Fibroblast of lung (primary cell): ENCODE measurements at places on chromosomes 1 and 21.
A peak's percentile ranks its signal among the peaks of the same experiment; 100 is the strongest.

DNA sequence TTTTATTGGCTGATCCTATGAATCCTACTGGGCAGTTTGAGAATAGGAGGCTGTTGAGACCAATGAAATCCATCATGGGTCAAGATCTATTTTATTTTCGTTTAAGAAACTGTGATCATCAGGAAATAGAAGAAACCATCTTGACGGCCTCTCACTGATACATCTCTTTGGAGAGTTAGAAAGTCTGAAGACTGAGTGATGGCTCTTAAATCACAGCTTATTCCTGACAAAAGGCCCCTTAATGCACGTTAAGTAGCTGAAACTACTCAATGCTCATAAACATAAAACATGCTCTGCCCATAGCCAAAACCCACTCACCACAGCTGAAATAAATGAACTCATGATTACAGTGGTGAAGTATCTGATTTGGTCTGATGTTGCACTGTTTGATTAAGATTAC is 784.5 kb upstream of the NEGR1 start:
- no peak for DNase-seq

DNA sequence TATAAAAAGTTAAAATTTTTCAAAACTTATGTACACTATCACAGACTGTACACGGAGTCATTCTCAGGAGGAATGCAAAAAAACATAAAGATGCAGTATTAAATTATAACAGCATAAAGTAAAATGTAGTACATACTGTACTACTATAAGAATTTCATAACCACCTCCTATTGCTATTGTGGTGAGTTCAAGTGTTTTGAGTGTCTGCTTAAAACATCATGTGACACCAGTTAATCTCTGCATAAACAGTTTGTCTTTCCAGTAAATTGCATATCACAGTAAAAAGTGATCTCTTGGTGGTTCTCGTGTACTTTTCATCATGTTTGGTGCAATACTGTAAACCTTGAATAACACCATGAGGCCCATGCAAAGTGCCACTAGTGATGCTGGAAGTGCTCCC is 45.2 kb downstream of the SDCCAG8 start:
- no peak for DNase-seq

DNA sequence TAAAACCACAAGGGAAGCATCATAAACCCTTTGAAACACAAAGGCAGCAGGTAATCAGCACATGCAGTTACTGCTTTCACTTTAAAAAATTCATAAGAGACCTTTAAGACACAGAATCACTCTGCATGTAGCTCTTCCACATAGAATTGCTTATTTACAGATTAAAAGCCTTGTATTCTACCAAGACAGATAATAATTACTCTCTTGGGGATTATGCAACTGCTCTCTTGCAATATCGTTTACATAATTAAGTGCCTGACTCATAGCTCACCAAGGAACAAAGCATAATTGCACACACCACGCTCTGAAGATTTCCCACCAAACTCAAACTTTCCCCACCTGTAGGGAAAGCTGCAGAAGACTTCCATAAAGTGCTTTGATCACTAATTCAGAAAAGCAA is 87.9 kb downstream of the VAV3 start:
- peak; percentile 61 for DNase-seq

DNA sequence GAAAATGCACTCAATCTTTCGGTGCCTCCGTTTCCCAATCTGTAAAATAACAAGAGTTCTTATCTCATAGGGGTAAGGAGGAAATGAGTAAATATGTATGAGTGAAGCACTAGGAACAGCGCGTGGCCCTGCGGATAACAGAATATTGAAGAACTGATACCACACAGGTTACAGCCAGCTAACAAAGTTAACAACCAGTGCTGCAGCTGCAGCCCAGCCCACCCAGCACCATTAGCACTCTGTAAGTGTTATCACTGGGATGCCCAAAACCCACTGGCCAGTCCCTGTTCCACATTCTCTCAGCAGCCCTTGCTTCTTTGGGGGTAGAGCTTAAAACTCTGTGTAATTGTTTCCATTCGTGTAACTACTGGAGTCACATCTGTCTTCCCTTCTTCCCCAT is 89.5 kb downstream of the VWA5B1 start:
- no peak for DNase-seq

DNA sequence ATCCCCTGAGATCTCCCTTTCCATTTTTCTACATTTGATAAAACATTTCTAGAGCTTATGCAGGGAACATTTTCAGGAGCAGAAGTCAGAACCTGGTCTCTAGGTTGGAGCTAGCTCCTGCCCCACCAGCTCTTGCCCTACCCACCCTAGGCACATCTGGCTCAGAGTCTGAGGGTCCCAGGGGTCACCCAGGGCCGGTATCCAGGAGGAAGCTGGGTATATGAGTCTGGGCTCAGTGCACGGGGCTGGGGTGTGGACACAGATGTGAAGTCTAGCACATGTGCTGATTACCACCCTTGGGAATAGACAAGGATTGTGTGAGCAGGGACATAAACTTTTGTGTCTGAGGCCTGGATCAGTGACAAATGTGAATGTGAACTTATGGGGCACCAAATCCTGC is 95.4 kb downstream of the MATN1 start:
- no peak for DNase-seq

DNA sequence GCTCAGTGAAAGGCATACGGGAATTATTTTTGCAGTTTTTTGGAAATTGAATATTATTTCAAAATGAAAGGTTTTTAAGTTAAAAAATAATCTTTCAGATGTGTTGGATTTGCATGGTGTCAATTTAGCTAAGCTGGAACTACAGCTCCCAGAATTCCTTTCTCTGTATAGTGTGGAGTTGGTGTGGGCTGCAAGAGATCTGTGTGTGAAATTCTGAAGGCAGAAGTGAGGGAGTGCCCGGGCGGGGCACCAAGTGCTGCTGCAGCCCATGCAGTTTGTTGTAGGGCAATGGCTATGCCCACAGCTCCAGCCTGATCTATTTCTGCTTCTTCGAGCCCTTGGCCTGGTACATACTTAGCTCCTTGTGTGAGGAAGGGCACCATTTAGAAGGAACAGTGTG is 60.5 kb upstream of the CSF1 start:
- DNase-seq: no peak

GRCh38 chr1:6134741-6135510 is 45.2 kb downstream of the CHD5 start:
- DNase-seq: no peak

DNA sequence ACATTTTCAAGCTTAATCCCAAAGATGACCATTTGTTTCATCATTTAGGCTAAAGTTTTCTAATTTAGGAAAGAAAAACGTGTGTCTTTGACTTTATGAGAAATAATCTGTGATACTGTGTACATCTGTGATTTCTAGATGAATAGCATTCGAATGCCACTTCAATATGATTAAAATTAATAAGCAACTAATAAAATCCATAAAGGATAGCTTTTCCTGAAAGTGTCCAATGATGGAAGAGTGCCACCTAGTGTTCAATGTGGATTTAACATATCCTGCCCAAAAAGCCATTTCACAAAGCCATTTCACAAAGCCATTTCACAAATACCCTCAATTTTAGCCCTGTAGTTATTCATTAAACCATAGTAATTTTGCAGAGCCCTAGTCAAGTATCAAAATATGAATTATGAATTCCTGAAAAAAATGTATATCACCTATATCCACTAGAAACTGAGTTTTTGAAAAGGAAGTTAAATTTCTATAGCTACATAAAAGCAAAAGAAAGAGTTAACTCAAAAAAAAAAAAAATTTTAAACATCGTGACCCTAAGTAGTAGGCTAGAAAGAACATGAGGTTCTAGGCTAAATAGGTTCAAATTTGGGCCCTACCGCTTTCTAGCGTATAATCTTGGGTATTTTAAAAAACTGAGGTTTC is 19.1 kb downstream of the NME7 start:
- peak; percentile 79 for DNase-seq

DNA sequence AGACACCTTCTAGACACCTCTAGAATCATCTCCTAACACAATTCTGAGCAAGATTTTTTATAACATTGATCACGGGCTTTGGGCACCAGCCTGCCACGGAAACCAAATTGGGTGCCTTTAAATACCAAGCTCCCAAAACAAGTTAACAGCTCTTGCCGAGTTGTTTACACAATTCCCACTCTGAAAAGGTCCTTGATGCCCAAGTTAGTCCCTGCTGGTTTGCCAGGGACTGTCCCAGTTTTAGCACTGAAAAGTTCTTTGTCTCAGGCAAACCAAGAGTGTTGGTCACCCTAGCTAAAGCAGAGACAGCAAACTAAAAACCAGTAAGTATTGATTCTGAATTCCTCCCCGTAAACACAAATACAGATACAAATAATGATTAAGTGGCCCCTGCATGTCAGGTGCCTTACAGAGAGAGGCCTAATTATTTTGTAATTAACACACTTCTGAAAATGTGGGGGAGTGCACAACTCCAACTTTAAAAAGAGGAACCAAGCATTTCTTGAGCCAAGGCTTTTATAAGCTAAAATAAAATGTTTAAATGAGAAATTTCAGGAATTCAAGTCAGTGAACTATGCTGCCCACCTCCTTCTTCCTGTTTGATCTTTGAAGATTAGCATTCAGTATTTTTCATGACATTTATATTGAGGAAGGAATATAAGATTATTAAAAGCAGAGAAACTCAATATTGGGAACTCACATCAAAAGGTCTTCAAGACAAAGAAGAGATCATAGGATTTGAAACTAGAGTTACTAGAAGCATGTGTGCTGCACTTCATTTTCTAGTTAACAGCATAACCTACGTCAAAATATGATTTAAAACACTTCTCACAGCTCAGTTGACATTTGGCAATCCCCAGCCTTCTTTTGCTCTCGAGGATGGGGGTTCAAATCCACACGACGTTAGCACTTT is 9.0 kb upstream of the UBE2U start:
- no peak for DNase-seq

DNA sequence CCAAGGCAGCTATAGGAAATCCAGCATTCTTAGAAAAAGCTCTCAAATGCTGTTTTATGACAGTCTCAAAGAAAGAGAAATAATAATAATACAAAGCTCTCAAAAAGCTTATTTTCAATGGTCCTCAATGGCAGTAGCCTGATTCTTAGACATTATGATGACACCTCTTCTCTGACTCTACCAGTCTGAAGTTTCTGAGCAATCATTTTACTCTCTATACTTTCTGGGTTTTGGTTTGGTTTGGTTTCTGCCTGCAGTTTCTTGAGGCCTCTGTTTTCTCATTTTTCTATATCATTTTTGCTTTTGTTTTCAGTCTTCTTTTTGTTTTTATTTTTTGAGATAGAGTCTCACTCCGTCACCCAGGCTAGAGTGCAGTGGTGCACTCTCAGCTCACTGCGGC is 50.2 kb upstream of the TBX15 start:
- no peak for DNase-seq

DNA sequence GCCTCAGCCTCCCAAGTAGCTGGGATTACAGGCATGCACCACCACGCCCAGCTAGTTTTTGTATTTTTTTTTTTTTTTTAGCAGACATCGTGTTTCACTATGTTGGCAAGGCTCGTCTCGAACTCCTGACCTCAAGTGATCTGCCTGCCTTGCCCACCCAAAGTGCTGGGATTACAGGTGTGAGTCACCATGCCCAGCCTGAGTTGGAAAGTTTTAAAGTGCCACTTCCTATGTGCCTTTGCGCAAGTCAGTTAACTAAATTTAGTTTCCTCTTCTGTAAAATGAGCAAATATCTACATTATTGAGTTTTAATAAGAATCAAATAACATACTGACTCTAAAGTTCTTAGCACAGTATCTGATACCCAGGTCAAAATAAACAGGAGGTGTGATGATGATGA is 12.4 kb downstream of the SLC19A2 start:
- DNase-seq: no peak

DNA sequence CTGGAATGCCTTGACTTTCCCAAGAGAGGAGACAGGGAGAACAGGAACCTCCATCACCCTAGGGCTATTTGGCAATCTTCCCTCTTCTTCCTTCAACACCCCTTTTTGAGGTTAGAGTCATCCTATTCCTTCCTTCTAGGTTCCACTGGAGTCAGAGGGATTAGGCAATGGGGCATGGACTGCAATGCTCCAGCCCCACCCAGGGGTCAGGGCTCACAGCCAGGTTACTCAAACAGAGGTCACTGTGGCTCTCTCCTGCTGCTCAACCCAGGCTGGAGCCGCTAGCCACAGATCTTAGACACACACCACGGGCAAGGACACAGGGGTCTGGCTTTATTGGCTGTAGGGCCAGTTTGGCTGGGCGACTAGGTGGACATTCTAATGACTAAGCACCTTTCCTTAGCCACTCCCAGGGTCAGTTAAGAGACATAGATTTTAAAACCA is 145.5 kb upstream of the NRIP1 start:
- DNase-seq: no peak

DNA sequence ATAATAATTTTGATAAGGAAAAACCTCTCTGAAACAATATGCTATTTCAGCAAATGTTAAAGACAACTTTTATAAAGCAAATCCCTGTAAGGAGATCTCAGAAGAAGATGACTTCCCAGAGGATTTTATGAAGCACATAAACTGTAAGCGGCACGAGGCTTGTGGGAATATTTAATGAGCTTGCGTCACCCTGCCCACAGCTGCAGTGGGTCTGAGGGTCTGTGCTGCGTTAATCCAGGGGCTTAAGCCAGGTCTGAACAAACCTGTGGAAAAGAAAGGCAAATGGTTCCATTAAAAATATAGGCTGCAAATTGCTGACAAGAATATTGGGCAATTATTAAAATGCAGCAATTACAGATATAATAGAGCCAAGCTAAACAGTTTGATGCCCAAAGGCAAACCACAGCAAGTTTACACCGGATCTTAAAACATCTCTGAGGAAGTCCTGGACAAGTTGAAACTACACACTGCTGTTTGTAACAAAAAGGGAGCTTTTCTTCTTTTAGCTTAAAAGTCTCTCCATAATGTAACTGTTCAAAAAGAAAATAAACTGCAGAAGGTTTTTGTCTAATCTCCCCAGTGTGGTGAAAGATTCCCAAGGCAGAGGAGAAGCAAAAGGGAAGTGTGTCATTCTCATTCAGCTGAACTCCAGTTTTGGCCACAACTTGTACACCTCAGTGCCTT is 21.8 kb downstream of the TGFBR3 start:
- DNase-seq: peak; percentile 52

GRCh38 chr1:174836543-174836942 is 163.2 kb upstream of the CACYBP start:
- DNase-seq: peak; percentile 47

GRCh38 chr1:109765896-109766615 is 2.3 kb upstream of the EPS8L3 start:
- DNase-seq: no peak

- DNase-seq: peak; percentile 90
Measured at GRCh38 chr1:156122519-156123355, 8.2 kb downstream of the LMNA start.

GRCh38 chr1:198651650-198652400 is 13.0 kb downstream of the PTPRC start:
- DNase-seq: no peak
